ENCODE measurements at places on chromosomes 11 and 22. TPM values are rescaled to one million over a fixed set of nuclear protein-coding genes. Genes with fewer than 3 reads are reported as not detected.

Gene PATZ1
- total RNA-seq = 22.6 TPM

Gene SEPTIN5
- total RNA-seq = 11.2 TPM

Gene SCARF2
- 12.9 TPM for total RNA-seq

Gene OR51B2
- not detected for total RNA-seq

Gene LRRC56
- total RNA-seq = 0.08 TPM

- 0 out of 2 replicates have a peak, but pooled peaks cover 2% of the 10 kb centered on the region for H3K4me1 ChIP-seq
- no peak for DNase-seq
Observed at GRCh38 chr22:43996981-43997265, 27.2 kb upstream of the PARVB start.

DNA sequence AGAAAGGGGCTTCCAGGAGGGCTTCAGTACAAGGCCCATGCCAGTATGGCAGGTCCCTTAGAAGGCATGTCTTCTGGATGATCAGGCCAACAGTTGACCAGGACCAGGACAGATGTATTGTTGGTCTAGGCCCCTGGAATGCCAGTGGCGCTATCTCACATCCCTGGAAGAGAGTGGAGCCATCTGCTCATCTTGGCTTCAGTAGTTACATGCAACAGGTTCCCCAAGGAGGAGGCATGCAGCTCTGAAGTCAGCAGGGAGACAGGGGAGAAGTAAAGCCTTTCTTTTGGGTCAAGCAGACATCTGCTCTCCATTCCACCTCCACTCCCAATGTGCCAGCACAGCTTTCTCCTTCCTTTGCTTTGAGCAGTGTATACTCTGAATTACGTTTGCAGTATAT lies 244.1 kb downstream of the KIRREL3 start:
- H3K27me3 ChIP-seq = no peaks in the 10 kb centered on the region
- no peak for DNase-seq
- no peaks in the 10 kb centered on the region for H3K4me1 ChIP-seq
- H3K27ac ChIP-seq = no peak overlapping the region

- H3K4me1 ChIP-seq = no peaks in the 10 kb centered on the region
- no peak for DNase-seq
- H3K4me3 ChIP-seq = no peak overlapping the region
- H3K27me3 ChIP-seq = no peaks in the 10 kb centered on the region
- H3K36me3 ChIP-seq = no peaks in the 10 kb centered on the region
Observed at GRCh38 chr11:121426476-121427399, 25.4 kb upstream of the SORL1 start.

- no peaks in the 10 kb centered on the region for H3K36me3 ChIP-seq
- no peak overlapping the region for H3K27ac ChIP-seq
- H3K4me3 ChIP-seq = no peak overlapping the region
- H3K4me1 ChIP-seq = peaks cover 7% of the 10 kb centered on the region
- no peaks in the 10 kb centered on the region for H3K27me3 ChIP-seq
Observed at GRCh38 chr11:74392256-74392655, 6.0 kb downstream of the PGM2L1 start.

DNA sequence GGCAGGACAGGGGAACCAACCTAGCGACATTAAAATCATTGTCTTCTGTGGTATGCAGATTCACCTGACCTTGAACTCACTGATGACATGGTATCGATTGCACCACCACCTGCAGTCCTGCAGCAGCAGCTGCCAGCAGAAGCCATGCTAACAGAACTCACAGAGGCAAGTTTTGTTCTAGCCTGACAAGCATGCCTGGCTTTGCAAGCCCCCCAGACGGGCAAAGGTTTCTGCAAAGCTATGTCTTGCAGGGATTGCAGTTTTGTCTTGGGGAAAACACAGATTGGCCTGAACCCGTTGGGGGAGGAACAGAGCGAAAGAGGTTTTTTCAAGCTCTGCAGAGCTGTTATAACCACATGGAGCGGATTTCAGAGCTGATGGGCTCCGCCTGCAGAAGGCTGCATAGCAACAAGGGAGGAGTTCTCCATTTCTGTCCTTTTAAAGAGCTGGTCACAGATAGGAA lies 221.0 kb downstream of the HIPK3 start:
- no peak overlapping the region for H3K4me3 ChIP-seq
- H3K4me1 ChIP-seq = peaks cover 7% of the 10 kb centered on the region
- no peak for DNase-seq
- H3K27me3 ChIP-seq = no peaks in the 10 kb centered on the region

DNA sequence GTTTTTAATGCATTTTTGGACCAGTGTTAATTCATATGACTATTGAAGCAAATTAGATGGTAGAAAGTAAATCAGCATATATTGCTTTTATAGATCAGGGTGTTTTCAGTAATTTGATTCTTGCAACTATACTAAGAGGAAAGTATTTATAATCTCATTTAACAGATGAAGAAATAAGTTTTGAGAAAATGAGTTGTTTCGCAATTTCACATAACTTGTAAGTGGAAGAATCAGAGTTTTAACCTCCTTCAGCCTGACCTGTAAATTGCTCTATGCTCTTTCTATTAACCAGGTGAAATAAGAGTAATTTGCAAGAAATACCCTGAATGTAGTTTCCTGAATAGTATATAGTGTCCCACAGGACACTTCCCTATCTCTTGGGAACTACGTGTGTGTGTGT lies 1106.8 kb upstream of the RAG2 start:
- H3K4me3 ChIP-seq = no peak overlapping the region
- DNase-seq = no peak
- no peak overlapping the region for H3K27ac ChIP-seq

DNA sequence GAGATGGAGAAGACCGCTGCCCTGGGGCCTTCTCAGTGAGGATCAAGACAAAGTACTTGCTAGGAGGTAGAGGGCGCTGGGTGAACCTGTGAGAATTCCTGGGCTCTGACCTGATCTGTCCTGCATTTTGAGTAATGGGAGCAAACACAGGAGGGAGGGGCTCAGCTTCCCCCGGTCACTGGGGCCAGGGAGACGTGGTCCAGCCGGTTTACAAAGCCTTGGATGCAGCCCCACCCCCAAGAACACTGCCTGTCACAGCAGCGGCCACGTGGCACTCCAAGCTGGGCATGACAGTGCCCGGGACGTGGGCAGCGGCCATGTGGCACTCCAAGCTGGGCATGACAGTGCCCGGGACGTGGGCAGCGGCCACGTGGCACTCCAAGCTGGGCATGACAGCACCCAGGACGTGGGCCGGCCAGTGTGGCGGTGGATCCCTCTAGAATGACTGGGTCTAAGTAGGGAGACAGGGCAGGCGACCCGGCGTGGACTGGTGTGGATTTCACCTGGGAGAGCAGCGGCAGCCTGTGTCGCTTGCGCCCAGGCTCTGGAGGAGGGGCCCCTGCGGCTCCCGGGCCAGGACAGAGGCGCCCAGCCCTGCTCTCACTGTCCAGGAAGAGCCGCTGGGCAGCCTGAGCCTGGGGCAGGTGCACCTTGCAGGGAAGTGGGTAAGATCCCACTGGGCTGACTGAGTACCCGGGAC lies 2.5 kb upstream of the TTLL8 start:
- H3K27ac ChIP-seq = no peak overlapping the region
- no peak overlapping the region for H3K4me3 ChIP-seq
- no peaks in the 10 kb centered on the region for H3K36me3 ChIP-seq
- H3K27me3 ChIP-seq = no peaks in the 10 kb centered on the region
- no peak for DNase-seq
- peaks cover 28% of the 10 kb centered on the region for H3K4me1 ChIP-seq

DNA sequence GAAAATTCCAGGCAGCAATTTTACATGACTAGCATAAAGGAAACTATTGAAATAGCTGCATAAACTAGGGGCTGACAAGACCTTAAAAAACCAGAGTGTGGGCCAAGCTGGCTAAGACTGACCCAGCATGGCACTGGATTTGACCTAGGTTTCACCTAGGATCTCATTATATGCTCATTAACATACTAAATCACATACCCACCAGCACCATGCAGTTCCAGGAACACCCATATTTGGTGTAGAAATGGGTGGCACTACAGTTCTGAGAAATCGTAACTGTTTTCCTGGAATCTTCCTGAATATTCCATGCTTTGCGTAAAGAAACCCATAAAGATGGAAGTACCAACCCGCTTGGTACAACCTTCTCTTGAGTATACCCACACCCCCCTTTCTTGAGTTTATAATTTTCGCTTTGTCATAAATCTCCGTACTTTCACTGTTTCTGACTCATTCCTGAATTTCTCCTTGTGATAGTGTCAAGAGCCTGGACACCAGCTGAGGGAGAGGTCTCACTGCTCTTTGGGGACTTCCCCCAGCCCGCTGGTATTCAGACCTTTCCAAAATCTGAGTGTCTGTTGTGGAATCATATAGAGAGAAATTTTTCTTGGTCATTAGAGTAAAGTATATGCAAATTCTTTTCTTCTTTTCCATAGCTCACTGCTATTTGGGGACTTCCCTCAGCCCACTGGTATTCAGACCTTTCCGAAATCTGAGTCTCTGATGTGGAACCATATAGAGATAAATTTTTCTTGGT lies 55.1 kb downstream of the MTMR3 start:
- no peaks in the 10 kb centered on the region for H3K36me3 ChIP-seq
- no peak overlapping the region for H3K27ac ChIP-seq

- H3K27ac ChIP-seq = no peak overlapping the region
- H3K27me3 ChIP-seq = no peaks in the 10 kb centered on the region
- no peaks in the 10 kb centered on the region for H3K4me1 ChIP-seq
- no peak overlapping the region for H3K4me3 ChIP-seq
- DNase-seq = no peak
Observed at GRCh38 chr11:120969993-120970392, 53.9 kb upstream of the TBCEL start.

GRCh38 chr11:95345651-95346050 lies 114.6 kb upstream of the SESN3 start:
- no peaks in the 10 kb centered on the region for H3K36me3 ChIP-seq
- DNase-seq = no peak
- no peaks in the 10 kb centered on the region for H3K27me3 ChIP-seq

GRCh38 chr11:16791191-16791961 lies 52.9 kb downstream of the C11orf58 start:
- no peaks in the 10 kb centered on the region for H3K36me3 ChIP-seq
- H3K4me1 ChIP-seq = peaks cover 18% of the 10 kb centered on the region
- H3K27me3 ChIP-seq = no peaks in the 10 kb centered on the region
- peak overlapping the region; percentile 40 for H3K27ac ChIP-seq
- 0 out of 2 replicates have a peak overlapping the region, but pooled peaks have one; percentile 2 for H3K4me3 ChIP-seq
